ENCODE measurements at places on chromosomes 11 and 22.

- DNase-seq: no peak
Observed at GRCh38 chr11:57163160-57163868, 18.4 kb upstream of the LRRC55 start.

- DNase-seq: no peak
Observed at GRCh38 chr22:22930571-22931556, 43.2 kb downstream of the IGLL5 start.

- DNase-seq: no peak
Observed at GRCh38 chr11:109970516-109971183, 122.5 kb upstream of the ZC3H12C start.

DNA sequence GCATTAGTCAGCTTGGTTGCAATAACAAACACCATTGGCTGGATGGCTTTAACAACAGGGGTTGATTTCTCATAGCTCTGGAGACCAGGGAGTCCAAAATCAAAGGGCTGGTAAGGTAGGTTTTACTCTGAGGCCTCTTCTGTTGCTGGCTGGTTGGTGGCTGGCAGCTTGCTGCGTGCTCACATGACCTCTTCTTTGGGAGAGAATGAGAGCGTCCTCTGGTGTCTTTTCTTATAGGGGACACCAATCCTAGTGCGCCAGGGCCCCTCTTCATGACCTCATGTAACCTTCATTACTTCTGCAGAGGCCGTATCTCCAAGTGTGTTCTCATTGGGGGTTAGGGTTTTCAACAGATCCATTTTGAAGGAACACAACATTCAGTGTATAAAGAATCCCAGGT lies 1308.3 kb downstream of the TBC1D22A start:
- no peak for DNase-seq

DNA sequence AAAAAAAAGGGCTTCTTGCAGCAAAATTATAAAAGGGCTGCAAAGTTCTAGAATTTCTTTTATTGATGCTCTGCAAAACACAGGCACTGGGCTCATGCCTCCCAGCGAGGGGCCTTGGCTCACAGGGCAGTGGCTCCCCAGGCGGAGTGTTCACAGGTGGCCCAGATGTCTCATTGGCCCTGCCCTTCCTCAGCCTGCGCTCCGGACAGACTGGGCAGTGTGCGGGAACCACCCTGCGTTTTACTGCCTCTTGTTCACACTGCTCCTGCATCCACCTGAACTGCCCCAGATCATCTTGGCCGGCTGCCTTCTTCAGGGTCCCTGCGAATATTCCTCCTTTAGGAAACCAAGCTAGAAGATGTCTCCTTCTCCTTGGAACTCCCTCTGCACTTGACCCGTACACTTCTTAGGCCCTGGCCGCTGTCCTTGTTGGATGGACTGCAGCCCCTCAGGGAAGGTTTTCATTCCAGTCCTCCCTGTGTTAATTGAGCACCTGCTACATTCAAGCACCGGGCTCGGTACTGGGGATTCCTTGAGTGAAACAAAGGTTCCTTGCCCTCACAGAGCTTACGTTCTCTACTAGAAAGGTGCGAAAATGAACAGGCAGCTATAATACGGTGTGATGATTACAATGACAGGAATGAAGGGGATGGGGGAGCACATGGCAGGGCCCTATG lies 4.5 kb downstream of the TUBA8 start:
- DNase-seq: no peak

DNA sequence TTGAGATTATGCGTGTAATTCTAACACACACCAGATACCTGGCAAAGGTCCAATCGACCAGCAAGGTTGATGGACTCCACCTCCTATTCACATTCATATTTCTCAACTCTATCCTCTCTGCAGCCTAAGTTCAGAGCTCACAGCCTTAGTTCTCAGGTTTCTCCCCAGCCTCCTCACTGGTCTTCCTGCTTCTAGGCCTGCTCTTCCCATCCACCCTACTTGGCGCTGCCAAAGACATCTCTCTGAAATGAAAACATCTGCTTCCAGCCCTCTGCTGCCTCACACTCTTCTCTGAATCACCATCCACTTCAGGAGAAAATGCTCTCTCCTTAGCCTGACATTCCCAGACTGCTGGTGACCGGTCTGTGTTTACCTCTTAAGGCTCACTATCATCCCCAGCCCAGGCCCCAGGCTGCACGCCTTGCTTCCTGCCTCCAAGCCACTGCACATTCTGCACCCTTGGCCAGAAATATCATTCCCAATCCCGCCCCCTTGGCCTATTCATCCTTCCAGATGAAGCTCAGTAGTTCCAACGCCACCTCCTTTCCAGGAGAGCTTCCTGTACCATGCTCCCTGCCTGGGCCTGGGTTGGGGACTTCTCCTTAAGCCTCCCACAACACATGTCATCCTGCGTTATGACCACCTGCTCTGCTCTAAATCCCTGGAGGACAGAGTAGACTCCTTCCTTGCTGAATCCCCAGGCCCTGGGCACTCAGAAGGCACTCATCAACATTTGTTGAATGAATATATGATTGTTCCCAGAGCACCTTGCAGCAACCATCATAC lies 3.5 kb downstream of the ARRB1 start:
- DNase-seq: peak; percentile 94

GRCh38 chr11:130787092-130787616 lies 129.1 kb downstream of the SNX19 start:
- DNase-seq: peak; percentile 34

DNA sequence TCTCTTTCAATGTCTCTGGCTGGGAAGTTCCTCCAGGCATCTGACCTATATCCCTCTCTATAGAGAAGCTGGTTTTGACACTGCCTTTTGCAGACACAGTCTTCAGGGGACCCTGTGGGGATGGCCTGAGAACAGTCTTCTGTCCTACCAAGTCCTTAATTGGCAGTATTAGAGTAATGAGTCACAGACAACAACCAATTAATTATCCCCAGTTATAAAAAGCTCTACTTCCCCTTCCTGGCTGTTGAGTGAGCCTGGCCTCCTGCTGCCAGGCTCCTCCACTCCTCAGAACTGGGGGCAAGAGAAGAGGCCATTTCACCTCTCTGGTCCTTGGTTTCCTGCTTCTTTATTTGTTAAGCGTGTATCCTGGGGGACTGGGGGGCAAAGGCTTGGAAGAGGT lies 41.2 kb upstream of the KLHL35 start:
- peak; percentile 19 for DNase-seq

- no peak for DNase-seq
Observed at GRCh38 chr11:14969901-14970323, 2.2 kb downstream of the CALCA start.

DNA sequence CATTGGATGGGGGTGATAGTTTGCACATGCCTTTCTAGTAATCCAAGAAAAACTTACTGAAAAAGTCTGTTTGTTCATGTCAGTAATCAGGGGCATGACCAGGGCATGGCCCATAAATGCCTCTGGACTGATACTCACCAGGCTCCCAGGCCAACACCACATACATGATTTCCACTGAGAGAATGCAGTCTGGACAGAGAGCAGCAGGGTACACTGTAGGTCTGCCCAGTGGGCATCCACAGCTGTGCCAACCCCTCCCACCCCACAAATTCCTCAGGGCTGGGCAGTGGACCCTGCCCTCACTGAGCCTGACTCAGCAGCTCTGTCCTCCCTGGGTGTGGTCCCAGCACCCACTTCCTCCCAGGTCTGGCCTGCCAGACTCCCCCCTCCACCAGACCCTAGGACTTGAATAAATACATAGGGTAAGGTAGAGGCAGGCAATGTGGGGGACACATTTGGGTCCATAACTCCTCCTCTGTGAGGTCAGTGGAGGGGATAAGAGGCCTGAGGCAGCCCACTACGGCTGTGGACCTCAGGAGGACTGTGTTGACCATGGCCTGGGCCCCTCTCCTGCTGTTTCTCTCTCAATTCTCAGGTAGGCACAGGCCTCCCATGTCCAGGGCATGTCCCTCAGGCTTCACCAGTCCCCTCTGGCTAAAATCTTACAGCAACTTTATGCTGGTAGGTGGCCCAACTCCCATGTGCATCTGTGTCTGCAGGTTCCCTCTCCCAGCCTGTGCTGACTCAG lies 92.2 kb upstream of the TOP3B start:
- no peak for DNase-seq

DNA sequence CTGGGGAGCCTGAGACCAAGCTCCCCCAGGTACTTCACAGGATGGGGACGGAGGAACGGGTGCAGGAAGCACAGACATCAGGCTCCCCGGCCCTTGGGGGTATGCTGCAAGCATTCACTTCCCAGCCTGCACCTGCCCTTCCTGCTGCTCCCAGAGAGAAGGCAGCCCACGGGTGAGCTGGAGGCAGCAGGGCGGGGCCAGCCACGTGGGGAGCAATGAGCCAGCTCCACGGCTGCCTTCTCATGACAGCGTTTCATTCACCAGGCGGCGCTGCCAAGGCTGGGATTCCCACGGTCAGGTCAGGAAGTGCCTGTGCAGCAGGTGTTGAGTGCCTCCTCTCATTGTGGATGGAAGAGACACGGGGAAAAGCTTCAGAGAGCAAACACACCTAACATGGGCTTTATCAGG lies 14.5 kb upstream of the PHLDA2 start:
- DNase-seq: no peak

DNA sequence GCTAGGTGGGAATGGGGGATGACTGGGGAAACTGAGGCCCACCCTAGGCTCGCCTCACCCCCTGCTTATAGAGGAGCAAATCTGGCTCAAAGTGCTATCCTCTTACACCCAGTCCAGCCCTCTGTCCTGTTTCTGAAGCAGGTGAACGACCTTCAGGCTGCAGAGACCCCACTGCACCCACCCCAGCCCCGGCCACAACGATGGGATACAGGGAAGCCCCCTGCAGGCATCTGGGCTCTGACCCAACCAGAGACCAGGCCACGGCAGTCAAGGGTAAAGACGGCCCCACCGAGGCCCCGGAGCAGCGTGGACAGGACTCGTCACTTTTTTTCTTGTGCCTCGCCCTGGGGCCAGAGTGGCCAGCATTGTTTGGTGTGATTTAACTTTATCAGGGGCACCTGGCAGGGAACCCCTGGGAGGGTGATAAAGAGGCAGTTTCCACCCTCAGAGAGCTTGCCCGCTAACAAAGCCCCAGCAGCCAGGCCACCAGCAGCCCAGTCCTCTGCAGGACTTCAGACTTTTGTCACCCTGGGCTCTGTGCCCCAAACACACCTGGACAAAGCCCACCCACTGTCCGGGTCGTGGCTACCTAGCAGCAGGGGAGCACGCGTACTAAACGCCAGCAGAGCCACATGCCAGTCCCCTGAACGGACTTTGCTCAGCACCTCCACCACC lies 612.6 kb downstream of the TBC1D22A start:
- no peak for DNase-seq

DNA sequence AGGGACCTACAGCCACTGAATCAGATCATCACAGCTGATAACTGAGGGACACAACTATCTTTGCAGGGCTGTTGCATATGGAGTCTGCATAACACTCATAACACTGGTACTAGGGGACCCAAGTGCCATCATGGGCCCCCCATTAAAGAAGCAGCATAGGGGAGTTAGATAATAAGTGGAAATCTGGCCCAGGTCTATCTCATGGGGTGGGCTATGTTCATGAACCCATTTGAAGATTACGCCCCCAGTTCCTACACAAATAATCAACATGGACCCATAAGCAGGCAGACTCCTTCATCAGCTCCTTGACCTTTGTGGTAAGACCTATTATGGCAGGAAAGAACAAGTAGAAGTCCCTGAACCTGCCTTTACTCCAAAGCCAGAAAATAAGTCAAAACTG lies 48.8 kb downstream of the ASCL2 start:
- no peak for DNase-seq

DNA sequence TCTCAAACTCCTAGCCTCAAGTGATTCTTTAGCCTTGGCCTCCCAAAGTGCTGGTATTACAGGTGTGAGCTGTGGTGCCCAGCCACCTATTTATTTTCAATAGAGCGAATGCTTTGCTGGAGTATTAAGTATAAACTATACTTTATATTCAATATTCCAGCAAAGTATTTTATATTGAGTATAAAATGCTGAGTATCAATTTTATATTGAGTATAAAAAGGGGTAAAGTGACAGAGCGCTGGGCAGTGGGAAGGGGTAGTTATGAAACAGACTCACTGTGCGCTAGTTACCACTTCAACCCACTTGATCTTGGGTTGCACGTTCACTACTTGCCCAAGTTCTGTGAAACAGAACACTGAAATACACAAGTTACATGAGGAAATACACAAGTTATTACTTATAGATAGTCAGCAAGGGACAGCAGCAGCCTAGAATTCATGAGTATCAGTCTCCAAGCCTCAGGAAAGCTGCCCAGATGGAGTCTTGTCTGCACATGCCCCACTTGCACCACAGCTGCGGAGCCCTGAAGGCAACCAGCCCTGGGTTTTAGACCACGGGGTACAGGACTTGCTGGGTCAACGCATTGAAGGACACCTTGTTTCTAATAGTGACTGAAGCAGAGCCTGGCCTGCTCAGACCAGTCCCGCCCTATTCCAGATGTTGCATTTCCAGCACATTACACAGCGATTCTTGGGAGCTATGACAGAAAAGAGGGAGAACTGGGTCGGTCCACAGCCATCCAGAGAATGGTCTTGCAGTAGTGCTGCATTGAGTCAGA lies 51.6 kb upstream of the SYT13 start:
- DNase-seq: no peak

- DNase-seq: peak; percentile 92
Observed at GRCh38 chr22:27220339-27220738, 563.0 kb downstream of the MIAT start.

DNA sequence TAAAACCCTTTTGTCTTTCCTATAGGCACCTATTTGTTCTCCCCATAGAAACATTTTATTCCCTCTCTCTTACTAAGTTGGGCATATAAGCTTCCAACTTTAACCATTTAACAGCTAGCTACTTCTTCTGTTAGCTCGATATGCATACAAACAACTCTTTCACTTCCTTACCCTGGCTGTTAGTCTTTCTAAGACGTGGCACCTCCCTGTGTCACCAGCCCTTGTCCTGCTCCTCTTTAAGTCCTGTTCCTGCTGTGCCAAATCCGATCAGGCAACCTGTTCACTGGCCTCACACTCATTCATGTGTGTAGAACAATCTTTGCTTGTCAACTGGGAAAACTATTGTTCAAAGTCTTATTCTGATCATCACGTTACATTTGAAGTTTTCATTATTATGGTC lies 1376.1 kb upstream of the TENM4 start:
- no peak for DNase-seq

GRCh38 chr11:117993988-117994745 lies 8.0 kb downstream of the IL10RA start:
- DNase-seq: no peak

- DNase-seq: no peak
Observed at GRCh38 chr11:17457396-17458173, 19.1 kb downstream of the ABCC8 start.
